ENCODE measurements at places on chromosomes 1 and 21.

GRCh38 chr1:201142849-201143725, 11.2 kb downstream of the TMEM9 start:
- no peak for DNase-seq

DNA sequence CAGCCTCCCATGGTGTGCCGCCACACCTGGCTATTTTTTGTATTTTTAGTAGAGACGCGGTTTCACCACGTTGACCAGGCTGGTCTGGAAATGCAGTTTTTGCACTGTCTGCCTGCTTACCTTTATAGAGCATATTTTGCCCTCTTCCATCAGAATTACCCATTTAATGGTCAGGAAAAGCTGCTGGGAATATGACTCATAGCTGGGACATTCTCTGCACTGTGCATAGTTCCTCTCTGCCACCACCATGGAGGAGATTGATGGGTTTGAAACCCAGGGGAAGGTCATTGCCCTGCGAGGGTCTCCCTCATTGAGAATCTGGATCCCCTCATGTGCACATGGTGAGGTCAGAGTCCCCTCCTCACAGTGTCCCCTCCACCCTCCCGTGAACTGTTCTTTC, 32.1 kb downstream of the MX1 start:
- no peak for DNase-seq

- DNase-seq: no peak
These were observed 667.6 kb upstream of the NCAM2 start for GRCh38 chr21:20330652-20331051.

- DNase-seq: peak; percentile 30
These were observed 53.2 kb upstream of the B3GALNT2 start for GRCh38 chr1:235557495-235557894.

DNA sequence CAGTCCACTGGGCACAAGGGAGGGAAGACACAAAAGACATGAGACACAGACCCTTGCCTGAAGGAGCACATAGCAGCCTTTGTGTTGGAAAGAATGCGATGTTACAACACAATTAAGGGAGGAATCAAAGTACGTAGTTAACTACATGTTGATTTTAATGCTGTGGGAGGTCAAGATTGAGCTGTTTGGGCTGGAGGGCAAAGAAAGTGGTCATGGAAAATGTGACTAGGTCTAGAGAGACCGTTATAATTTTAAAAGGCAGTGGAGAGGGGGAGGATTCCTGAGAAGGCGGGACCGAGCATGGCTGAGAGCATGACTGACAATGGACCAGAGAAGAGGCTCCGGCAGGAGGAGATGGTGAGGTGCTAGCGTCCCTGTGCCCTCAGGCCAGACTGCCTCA, 111.8 kb upstream of the ATP1A1 start:
- DNase-seq: no peak

GRCh38 chr1:228994676-228995594, 259.7 kb downstream of the RHOU start:
- no peak for DNase-seq

- no peak for DNase-seq
These were observed 518.7 kb downstream of the PTPRC start for GRCh38 chr1:199157494-199157893.

DNA sequence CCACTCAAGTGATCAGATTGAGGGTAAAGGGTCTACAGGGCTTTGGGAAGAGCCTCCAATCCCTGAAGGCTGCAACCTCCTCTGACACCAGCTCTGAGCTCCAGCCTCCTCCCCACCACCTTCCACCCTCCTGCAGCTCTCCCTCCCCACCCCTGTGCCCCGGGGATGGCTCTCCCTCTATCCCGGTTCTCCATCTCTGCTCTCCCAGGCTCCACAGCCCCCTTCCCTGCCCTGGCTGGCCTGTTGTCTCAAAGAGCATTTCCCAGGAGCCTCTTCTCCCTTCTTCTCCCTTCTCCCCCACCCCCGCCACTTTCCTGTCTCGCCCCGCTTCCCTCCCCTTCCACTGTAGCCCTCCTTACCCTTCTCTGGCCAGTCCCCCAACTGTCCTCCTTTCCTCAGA, 1.1 kb downstream of the PLEKHA6 start:
- no peak for DNase-seq

- DNase-seq: peak; percentile 26
These were observed 37.4 kb upstream of the SLC30A1 start for GRCh38 chr1:211616231-211616964.

DNA sequence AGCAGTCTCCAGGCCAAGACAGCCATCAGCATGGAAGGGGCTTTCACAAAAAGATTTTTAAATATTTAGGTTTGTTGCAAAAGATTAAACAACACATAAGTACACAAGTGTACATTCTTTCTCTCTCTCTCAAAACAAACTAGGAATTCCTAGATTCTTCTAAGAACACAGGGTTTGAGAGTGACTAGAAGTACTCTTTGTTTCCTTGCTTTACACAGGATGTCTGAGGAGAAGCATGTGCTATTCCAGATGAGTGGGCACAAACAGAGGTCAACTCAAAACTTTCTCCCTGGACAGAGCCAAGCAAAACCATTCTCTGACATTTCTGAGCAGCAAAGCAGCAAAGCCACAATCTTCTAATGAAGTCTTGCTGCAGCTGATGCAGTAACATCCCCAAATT, 210.6 kb upstream of the HOOK1 start:
- DNase-seq: no peak

GRCh38 chr1:59682396-59683080, 132.2 kb upstream of the HOOK1 start:
- DNase-seq: no peak

DNA sequence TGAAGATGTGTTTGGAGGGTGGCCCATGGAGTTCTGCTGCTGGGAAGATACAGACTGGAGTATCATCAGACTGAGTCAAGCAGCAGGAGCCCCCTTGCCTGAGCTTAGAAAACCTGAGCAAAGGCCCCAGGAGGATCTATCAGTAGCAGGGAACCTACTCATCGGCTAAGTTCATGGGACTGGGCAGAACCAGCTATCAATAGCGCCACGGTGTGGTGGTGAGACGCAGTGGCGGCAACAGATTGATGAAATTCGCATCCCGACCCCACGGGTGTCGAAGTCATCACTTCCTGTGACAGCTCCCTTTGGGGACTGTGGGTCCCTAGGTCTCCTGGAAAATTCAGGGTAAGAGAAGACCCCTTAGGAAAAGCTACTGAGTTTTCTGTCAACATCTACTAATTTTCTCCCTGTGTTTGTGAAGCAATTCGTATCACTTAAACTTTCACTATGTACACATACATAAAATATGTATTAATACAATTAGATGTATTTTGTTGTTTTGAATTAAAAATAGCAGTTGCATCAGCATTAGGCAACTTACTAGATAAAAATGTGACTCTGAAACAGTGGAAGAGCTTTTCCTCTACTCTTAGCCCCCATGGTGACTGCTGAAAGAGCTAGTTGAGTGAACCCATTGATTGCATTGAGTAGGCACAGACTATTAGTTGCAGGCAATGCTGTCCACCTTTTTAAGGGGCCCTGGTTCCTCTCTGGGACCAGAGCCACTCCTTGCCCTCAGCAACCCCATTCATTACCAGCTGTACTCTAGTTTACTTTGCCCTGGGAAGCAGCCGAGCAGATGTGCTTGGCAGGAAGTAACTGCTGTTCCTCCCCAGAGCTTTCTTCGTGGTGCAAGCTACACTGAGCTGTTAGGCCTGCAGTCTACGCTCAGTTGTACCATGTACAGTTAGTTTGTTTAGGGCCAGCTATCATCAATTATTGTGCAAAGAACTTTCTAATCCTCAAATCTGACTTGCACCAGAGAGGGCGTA, 7.3 kb upstream of the CACNA1S start:
- peak; percentile 27 for DNase-seq

DNA sequence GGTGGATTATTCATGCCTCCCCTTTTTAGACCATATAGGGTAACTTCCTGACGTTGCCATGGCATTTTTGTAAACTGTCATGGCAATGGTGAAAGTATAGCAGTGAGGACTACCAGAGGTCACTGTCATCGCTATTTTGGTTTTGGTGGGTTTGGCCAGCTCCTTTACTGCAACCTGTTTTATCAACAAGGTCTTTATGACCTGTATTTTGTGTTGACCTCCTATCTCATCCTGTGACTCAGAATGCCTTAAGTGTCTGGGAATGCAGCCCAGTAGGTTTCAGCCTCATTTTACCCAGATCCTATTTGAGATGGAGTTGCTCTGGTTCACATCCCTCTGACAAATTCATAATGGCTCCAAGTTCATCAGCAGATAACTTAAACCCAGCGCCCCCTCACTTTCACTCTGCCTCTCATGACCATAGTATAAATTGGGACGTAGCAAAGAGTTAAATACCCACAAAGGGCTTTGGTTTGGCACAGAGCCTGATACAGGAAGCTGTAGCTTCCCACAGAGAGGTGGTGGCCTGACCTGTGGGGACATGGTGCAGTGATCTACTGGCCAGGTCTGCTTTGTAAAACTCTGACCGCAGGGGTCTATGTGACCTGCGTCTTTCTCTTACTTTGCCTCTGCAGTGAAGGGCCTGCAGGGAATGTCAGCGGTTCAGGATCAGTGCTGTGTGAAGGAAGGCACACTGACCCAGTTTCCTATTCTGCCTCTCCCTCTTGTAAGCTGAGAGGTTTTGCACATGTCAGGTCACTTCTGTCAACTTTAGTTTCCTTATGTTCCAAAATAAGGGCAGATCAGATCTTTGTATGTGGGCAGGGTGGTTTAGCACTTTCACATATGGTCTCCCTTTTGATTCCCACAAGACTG, 78.1 kb upstream of the ZNF644 start:
- no peak for DNase-seq

DNA sequence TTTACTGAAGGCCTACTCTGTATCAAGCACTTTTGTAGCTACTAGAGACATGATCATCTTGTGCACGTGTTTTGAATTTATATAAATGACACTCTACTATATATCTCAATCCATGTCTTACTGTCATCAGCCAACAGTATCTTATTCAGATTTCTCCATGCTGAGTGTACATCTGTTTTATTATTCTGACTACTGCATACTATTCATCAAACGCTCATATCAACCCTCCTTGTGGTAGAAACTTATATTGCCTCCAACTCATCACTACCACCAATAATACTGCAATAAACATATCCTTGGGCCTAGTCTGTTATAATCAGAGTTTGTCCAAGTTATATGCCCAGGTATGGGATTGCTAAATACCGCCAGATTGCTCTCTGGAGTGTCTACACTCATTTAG, 81.6 kb upstream of the IRF2BP2 start:
- DNase-seq: no peak

GRCh38 chr1:212976586-212976985, 26.2 kb downstream of the VASH2 start:
- DNase-seq: no peak

DNA sequence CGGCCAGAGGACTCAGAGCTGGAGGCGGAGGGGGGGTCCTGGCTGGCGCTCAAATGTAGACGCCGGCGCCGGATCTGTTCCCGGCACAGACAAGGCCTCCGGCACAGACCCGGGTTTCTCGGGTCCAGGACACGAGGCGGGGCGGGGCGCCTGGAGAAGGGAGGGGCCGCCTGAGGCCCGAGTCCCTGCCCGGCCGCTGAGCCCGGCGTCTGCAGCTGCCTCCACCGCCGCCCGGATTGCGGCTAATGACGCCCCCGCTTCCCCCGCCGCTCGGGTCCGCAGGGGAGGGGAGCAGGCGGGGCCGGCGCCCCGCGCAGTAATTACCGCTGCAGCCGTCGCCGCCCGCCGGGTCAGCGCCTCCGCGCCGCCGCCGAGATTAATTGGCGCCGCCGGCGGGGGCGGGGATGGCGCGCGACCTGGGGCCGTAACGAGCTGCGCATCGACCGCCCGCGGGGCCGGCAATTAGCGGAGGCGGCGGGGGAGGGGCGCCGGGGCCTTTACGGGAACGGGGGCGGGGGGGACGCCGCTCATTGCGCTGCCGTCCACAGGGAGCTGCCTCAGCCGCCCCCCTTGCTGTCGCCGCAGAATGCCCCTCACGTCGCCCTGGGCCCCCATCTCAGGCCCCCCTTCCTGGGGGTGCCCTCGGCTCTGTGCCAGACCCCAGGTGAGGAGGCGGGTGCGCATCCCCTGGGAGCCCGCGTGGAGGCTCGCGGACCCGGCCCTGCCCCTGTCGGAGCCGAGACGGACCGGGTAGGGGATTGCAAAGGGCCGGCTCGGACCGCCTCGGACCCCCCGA, 17.3 kb downstream of the NOC2L start:
- DNase-seq: peak; percentile 49

- no peak for DNase-seq
These were observed 283.8 kb downstream of the MRPL39 start for GRCh38 chr21:25323356-25323949.

DNA sequence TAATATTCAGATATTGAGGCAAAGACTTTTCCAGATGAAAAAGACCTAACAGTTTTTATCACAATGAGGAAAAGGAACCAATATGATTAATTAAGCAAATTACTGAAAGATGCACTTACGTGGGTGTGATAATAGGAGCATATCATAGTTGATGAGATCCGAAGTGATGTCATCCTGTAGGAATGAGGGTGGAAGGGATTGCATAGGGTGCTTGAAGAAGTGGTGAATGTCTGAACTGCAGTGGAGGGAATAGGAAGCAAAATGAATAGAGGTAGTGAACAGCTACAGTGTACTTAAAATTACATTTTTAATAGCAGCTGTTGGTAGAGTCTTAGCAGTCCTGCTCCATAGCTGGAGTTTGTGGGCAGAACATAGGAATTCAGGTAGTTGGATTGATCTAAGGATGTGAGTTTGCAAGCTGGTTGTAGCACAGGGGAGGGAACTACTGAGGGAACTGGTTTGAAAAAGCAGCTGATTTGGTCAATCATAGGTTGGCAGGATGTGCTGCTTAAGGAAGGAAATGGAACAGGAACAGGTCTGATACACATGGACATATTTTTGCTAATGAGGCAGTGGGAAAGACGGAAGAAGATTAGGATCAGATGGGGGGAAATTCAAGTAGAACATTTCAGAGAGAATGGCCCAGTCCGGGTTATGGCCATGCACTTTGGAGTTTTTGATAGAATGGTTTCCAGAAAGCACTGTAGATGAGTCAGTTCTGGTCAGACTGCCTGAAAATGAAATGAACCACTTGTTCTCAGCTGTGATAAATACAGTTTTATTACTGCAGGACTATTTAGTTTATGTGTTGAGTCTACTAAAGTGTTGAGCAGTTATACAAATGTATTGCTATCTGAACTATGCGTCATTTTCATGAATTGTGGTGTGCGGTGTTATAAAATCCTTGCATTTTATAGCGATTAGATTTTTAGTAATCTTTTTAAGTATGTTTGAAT, 155.8 kb downstream of the RYR2 start:
- no peak for DNase-seq

DNA sequence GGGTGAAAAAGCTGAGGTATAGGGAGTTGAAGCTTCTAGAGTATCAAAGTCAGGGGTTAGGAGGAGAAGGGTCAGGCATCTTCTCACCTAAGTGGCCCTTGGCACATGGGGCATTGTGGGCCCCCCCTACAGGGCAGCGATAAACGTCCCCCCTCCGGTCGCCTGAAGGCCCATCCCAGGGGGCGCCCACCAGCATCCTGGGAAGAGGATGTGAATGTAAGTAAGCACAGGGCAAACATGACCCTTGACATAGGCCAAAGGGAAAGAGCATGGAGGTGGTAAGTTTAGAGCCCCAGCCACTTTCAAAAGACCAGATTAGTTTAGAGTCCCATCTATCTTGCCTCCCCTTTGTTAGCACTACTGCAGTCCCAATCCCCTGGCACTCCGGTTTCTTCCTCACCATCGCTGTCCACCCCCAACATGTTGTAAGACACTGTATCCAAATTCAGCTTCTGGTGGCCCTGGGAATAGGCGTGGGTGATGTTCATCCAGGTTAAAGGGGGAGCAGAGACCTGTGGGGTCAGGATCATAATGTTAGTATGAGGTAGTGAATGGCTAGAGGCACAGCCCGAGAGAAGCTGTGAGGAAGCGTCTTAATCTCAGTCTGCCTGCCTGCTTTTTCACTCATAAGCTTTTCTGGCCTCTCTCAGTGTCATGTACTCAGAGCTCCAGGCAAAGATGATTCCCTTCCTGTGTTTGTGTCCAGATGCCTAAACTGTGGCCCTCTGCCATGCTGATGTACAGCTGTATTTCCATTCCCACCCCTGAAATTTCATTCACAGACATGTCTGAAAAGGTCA, 2.7 kb downstream of the ITGA10 start:
- DNase-seq: no peak
